ENCODE measurements at places on chromosomes 7 and 10.

DNA sequence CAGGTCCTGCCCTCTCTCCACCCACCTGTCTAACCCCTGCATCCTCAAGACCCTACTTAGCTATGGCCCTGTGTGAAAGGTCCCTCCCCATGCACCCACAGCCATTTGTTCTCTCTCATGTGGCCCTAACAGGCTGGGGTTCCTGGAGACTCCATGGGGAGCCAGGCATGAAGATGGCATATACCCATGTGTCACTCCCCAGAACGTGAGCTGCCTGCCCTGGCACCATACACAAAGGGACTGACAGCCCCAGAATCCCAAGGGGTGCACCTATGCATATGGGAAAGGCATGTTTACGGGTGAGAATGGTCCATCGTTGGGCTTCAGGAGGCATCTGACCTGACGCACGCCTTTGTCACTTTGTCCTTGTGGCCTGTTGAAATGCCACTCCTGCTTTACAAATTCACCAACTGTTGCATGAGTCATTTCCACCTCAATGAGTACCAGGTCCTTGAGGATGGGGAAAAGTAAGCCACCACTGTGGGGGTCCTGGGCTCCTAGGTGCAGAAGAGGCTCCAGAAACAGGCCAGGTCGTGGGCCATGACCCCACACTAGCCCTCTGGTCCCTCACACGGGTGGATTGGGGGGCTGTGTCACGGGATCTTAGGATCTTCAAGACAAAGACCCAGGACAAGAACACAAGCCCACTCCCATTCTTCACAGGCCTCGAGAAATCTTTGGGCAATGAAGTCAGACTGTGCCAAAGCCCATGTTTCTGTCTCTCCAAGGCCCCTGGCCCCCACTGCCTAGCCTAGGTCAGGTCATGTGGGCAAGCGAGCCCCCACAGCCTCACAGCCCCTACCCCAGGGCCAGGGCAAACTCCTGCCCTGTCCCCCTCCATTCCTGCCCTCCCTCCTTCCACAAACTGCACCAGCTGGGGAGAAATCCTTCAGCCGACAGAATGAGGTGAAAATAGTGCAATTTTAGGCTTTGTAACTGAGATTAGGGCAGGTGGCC is 8.6 kb downstream of the GPRIN2 start:
- H3K4me3 ChIP-seq = no peak overlapping the region
- H3K4me1 ChIP-seq = no peaks in the 10 kb centered on the region
- H3K27me3 ChIP-seq = peaks cover 74% of the 10 kb centered on the region
- H3K27ac ChIP-seq = no peak overlapping the region
- DNase-seq = no peak

- H3K36me3 ChIP-seq = no peaks in the 10 kb centered on the region
- H3K4me1 ChIP-seq = no peaks in the 10 kb centered on the region
- no peak for DNase-seq
- no peak overlapping the region for H3K27ac ChIP-seq
These were observed 8.9 kb upstream of the KLHL7 start for GRCh38 chr7:23096518-23097290.

DNA sequence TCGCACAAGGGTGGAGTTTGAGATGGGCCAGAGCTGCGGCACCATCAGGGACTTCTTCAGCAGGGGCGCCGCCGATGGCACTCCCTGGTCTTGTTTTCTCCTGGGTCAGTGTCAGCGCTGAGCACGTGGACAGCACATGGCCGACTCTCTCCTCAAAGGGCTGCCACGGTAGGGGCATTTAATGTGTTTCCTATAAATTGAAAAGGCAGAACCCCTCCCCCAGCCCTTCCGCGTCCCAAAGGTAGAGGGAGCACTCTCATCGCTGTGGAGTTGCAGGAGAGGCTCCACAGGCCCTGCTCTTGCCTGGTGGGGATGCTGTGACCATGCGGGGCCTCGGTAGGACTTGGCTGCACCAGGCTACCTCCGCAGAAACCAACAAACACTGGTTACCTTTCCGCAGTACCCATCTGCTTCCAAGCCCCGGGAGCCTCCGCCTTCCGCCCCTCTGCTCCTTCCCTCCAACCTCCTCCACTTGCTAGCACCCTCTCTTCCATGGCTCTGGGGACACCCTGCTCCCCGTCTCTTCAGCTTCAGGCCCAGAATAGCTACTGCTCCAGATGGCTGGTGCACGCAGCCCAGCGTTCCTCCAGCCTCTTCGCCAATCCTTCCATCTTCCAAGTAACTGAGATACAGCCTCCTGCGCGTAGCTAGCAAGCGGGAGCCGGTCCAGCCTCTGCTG is 166.3 kb upstream of the ADCY1 start:
- H3K36me3 ChIP-seq = no peaks in the 10 kb centered on the region
- peaks cover 8% of the 10 kb centered on the region for H3K27me3 ChIP-seq
- no peak overlapping the region for H3K4me3 ChIP-seq
- H3K4me1 ChIP-seq = no peaks in the 10 kb centered on the region
- no peak overlapping the region for H3K27ac ChIP-seq
- DNase-seq = no peak

DNA sequence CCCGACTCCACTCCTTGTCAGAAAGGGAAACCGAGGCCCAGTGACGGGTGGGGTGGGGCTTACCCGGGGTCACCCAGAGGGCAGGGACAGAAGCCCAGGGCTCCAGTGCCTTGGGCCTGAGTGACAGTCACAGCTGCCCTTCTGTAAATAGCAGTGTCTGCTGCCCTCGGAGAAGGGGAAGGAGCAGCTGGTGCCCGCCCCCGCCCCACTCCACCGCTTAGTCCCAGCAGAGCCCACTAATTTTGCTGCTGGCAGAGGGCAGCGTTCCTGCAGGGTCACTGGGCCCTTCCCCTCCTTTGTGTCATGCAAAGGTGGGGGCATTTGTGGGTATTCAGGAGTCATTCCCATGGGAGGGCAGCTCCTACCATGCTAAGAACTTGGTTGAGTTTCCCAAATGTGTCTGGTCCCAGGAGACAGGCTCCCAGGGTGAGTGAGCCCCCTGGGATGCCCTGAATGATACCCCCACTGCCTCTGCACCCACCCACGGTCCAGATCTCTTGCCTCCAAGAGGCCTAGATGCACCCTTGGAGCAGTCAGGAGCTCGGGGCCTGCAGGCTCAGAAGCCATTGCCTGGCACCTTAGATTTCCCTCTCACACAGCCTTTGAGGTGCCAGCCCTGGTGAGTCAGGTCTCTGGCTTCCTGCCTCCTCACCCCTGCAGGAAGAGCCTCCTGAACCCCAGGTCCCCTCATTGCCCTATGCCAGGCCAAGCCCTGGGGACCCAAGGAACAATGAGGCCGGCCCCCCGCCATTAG is 17.2 kb downstream of the SH2B2 start:
- H3K27me3 ChIP-seq = no peaks in the 10 kb centered on the region
- H3K36me3 ChIP-seq = no peaks in the 10 kb centered on the region
- DNase-seq = no peak
- no peak overlapping the region for H3K27ac ChIP-seq
- no peak overlapping the region for H3K4me3 ChIP-seq

GRCh38 chr10:117112220-117112619 is 25.9 kb downstream of the VAX1 start:
- H3K36me3 ChIP-seq = no peaks in the 10 kb centered on the region
- no peaks in the 10 kb centered on the region for H3K4me1 ChIP-seq
- DNase-seq = no peak

- no peak overlapping the region for H3K27ac ChIP-seq
- no peaks in the 10 kb centered on the region for H3K27me3 ChIP-seq
- H3K4me3 ChIP-seq = no peak overlapping the region
- H3K36me3 ChIP-seq = no peaks in the 10 kb centered on the region
- no peak for DNase-seq
These were observed 44.7 kb downstream of the PDE1C start for GRCh38 chr7:32025381-32026082.

DNA sequence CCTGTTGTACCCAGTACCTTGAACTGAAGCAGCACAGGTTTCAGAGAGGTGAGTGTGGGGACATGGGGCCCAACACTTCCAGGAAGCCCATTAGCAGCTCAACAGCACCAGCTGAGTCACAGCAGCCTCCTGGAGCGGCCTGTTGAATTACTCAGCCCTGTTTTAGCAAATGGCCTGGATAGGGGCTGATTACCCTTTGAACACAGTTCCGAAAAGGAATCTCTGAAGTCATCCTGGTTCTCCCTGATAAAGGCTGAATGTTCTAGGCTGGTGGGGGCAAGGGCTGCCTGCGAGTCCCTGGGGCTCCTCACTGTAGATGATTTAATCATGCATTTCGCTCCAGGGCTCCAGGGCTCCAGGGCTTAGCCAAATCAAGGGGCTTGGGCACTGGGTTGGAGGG is 287.5 kb downstream of the GRID1 start:
- no peak for DNase-seq
- no peaks in the 10 kb centered on the region for H3K4me1 ChIP-seq
- no peak overlapping the region for H3K27ac ChIP-seq
- H3K36me3 ChIP-seq = no peaks in the 10 kb centered on the region
- H3K27me3 ChIP-seq = no peaks in the 10 kb centered on the region
- no peak overlapping the region for H3K4me3 ChIP-seq

DNA sequence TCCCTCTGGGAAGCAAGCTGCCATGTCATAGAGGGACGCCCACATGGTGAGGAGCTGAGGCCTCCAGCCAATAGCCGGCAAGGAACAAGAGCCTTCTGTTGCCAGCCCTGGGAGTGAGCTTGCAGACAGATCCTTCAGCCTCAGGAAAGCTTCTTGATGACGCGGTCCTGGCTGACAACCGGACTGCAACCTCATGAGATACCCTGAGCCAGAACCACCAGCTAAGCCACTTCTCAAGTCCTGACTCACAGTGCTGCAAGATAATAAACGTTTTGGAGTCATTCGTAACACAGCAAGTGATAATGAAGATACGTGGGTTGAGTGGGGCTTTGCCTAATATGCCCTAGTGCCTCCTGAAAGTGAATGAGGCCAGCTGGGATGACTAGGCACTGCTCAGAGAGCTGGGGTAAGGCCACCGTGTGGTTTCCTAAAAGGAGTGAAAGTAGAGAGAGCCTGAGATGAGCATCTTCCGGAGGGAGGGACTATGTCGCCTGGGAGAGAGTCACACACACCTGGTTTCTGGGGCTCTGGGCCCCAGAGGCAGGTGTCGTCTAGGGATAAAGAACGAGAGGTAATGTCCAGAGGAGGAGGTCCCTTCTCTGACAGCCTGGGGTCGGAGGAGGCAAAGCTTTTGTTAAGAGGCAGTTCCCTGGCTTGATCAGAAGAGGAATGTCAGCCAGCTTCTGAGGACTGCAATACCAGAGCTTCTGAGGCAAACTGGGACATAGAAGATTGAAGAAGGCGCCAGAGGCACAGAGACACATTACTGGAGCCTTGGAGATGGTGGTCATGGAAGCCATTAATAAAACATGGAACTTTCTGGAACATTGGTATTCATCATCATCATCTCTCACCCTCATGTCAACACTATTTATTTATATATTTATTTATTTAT is 53.6 kb downstream of the PYROXD2 start:
- no peaks in the 10 kb centered on the region for H3K36me3 ChIP-seq
- no peak overlapping the region for H3K4me3 ChIP-seq

DNA sequence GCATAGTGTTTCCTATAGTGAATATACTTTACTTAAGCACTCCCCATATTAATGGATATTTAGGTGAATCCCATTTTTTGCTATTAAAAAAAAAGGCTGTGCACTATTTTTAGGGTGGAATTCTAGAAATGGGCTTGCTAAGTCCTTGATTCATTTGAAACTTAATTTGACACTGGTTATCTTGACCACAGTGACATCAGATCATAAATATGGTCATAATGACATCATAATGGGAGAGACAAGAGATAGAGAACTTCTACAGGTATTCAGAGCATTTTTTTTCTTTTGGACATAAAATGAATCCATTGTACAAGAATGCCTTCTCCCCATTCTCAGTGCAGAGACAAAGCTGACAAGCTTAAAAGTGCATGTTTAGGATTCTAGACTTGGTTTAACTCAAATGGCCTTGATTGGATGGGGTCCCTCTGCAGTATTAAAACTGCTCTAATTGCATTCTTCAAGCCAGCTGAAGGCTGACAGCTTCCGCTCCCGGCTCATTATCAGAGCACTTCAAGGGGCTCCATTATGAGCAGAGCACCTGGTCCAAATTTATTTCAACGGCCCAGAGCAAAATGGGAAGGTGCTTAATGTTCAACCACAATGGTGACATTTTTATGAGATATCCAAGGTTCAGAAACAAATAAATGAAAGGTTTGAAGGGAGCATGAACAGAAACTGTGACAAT is 104.8 kb downstream of the JAZF1 start:
- no peak overlapping the region for H3K4me3 ChIP-seq
- H3K27ac ChIP-seq = no peak overlapping the region
- no peak for DNase-seq
- no peaks in the 10 kb centered on the region for H3K4me1 ChIP-seq
- H3K36me3 ChIP-seq = no peaks in the 10 kb centered on the region

- DNase-seq = peak; percentile 79
- H3K27me3 ChIP-seq = peaks cover 15% of the 10 kb centered on the region
- H3K4me3 ChIP-seq = peak overlapping the region; percentile 33
These were observed 42.8 kb downstream of the FOXL3 start for GRCh38 chr7:332646-333392.
